ENCODE measurements at places on chromosomes 5 and 9.
A peak's percentile ranks its signal among the peaks of the same experiment; 100 is the strongest.

DNA sequence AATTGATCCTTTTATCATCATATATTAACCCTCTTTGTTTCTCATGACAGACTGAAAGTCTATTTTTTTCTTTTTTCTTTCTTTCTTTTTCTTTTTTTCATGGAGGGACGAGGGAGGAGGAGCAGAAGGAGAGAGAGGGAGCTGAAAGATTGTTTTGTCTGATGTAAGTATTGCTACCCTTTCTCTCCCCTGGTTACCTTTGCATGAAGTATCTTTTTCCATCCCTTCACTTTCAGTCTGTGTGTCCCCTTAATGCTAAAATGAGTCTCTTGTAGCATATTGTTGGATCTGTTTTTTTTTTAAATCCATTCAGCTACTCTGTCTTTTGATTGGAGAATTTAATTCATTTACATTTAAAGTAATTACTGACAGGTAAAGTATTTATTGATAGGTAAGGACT is 27.5 kb upstream of the SERINC5 start:
- DNase-seq: no peak

DNA sequence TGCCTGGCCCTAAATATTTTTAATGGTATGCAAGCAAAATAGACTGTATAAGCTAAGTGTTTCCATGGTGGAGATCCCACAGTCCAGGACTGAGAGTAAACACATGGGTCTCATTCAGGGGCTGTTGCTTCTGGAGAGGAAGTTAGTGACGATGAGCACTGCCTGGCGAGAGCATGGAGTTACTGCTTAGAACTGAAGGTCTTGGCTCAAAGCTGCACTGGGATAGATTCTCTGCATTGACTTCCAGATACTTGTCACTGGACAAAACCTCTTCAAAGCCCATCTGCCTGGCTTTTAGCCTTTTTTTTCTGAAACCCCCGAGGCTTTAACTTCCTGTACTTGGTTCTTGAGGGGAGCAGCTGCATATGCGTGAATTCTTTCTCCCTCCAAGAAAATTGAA is 39.2 kb downstream of the GPR107 start:
- no peak for DNase-seq

DNA sequence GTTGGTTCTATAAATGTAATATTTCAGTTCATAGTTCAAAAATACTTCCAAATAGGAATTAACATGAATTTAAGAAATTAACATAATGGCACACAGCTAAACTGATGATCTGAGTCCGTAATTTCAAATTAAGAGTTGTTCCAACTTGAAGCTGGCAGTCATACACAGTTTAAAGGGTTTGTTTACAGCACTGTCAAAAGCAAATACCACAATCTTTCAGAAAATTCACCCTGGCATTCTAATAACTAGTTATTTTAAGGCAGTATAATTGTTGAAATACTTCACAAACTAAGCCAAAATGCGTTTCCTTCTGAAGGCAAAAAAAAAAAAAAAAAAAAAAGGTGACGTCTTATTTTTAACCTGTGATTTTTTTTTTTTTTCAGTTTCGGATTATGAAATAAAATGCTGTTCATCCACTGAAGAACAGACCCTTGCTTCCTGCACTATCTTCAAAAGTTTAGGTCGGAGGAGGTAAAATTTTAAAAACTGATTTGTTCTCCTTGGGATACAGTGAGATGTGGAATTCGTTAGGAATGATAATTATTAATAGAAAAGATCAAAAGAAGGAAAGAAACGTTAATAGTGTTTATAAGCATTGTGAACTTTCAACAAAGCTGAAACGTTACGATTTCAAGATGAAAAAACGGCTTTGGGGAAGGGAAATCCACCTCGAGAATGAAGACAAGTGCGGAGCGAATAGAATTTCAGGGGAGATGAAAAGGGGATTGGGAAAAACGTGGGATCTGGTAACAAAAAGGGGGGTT is 850 bp downstream of the IL6ST start:
- DNase-seq: no peak

DNA sequence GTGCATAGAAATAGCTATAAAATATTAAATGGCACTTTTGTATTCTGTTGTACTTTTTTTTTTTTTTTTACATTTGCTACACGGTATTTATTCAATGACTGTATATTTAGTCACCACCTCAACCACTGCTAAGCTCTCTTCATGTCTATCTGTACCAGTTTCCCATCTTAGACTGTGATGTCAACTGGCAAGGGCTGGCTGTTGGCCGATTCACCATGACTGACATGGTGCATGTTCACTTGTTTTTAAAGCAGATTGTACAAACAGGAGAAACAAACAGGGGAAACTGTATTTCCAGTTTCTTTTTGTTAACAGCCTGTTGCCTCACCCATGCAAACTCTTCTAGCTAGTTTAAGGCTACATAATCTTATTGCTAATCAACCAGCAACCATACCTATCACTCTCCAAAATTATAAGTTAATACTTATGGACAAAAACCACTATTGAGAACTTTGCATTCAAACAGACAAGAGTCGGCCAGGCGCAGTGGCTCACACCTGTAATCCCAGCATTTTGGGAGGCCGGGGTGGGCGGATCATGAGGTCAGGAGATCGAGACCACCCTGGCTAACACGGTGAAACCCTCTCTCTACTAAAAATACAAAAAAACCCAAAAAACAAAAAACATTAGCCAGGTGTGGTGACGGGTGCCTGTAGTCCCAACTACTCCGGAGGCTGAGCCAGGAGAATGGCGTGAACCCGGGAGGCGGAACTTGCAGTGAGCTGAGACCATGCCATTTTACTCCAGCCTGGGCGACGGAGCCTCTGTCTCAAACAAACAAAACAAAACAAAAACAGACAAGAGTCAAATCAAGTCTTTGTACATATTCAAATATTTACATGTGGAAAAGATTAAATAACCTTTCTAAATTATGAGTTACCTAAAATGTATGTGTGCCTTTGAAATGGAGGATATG is 13.2 kb downstream of the ZFAND5 start:
- no peak for DNase-seq

DNA sequence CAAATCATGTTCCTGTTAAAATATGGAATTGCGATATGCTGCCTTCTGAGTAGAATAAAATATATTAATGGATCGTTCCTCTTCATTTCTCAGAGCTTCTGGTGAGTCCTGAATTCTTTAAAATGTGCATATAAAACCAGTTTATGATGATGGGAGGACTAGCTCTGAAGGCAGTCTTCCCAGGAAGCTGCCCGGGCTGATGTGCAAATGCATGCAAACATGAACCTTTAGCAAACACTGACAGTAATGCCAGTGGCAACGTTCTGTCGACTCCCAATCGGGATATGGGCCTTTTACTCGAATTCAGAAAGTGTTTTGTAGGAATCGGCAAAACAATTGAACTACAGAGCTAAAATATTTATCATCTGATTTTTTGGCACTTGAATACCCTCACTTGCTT is 93.6 kb downstream of the TLE4 start:
- no peak for DNase-seq

DNA sequence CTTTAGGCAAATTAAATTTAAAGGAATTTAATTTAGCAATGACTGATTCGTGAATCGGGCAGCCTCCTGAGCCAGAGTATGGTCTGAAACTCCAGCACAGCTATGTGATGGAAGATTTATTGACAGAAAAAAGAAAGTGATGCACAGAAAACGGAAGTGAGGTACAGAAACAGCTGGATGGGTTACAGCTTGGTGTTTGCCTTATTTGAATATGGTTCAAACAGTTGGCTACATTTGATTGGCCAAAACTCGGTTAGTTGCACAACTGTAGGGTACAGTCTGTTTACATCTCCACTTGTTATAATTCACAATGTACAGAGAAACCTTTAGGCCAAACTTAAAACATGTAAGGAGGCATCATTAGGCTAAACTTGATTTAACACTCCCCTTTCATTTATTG is 1716.1 kb upstream of the C9orf72 start:
- DNase-seq: no peak

GRCh38 chr9:92970467-92970923 is 23.2 kb downstream of the FGD3 start:
- no peak for DNase-seq

- no peak for DNase-seq
These were observed 25.5 kb upstream of the TTC23L start for GRCh38 chr5:34813509-34813908.

GRCh38 chr9:19934301-19934871 is 145.5 kb upstream of the SLC24A2 start:
- DNase-seq: peak; percentile 50

- DNase-seq: no peak
These were observed 252.5 kb downstream of the TRPM3 start for GRCh38 chr9:70868661-70869652.

GRCh38 chr5:151164687-151165392 is 7.3 kb upstream of the ANXA6 start:
- DNase-seq: peak; percentile 78

DNA sequence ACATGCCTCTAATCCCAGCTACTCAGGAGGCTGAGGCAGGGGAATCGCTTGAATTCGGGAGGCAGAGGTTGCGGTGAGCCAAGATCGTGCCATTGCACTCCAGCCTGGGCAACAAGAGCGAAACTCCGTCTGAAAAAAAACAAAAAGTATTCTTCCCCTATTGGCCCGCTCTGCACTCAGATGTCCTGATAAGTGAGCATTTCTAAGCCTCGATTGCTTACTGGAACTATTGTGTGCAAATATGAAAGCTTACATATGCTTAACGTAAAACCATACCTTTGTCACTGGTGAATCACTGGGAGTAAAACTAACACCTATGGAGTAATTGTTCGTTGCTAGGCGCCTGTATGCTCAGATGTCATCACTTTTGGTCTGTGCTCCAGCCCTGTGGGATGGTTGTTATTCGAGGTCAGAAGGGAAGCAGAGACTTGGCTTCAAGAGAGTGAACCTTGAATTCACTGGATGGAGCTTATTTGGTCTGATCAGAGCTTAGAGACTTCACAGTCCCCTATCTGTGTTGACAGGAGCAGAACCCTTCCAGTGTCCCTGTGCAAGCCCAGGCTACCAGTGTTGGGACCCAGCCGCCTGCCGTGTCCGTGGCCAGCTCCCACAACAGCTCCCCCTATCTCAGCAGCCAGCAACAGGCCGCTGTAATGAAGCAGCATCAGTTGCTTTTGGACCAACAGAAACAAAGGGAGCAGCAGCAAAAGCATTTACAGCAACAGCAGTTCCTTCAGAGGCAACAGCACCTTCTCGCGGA is 25.3 kb upstream of the LTC4S start:
- DNase-seq: no peak

GRCh38 chr9:38023661-38024035 is 45.4 kb downstream of the SHB start:
- no peak for DNase-seq

- no peak for DNase-seq
These were observed 323.4 kb downstream of the NR2F1-AS1 start for GRCh38 chr5:93257616-93258015.

DNA sequence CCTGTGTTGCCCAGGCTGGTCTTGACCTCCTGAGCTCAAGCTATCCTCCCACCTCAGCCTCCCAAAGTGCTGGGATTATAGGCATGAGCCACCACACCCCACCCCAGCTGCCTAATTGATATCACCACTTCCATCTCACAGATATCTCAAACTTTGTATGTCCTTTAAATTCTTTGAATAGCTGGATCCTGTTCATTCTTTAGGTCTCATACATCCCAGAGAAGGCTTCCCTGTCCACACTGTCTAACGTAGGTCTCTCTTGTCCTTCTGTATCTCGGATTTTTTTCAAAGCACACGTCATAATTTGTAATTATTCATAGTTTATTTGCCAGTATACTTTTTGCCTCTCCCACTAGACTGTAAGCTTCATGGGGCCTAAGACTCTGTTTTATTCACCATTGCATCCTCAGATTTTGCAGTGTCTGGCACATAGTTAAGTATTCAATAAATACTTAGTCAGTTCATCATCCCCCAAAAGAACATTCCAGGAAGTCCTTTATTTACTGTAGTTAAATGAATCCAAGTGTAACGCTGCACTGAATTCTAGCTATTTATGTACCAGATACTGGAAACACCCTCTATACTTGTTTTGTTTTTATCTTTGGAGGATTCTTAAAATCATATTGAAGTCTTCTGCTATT is 10.5 kb downstream of the ARSK start:
- DNase-seq: no peak

DNA sequence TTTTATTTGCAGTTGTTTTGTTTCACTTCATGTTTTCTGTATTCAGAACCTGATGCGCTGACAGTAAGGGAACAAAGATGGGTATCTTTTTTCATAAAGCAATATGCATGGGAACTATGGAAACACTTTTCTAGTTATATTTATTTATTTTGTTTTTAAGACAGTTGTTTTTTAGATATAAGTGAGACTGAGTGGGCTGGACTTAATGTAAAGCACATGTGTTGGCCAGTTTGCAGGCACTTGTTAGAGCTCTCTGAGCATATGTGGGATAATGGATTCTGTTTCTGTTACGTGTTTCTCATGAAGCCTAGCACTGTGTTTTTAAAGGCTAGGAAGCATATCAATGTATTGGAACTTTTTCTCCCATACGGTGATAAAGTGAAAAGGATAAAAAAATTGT is 164.1 kb downstream of the PRR16 start:
- no peak for DNase-seq

- DNase-seq: peak; percentile 66
These were observed 1.1 kb downstream of the HNRNPA0 start for GRCh38 chr5:137752905-137753690.

Data from nephron progenitor cell (in vitro differentiated cells).